LHCN-M2 (cell line): ENCODE measurements at places on chromosomes 6 and 20. TPM values are rescaled to one million over a fixed set of nuclear protein-coding genes. Genes with fewer than 3 reads are reported as not detected.

Gene OLIG3
- total RNA-seq: not detected in 2 replicates

Gene SLC22A16
- not detected in 2 replicates for total RNA-seq

Gene CST1
- total RNA-seq: not detected in 2 replicates

Gene CLPSL1
- not detected in 2 replicates for total RNA-seq

Gene HLA-DRA
- total RNA-seq: 0.38 and 1.0 TPM in 2 replicates
